ENCODE measurements at places on chromosomes 7 and 10.

DNA sequence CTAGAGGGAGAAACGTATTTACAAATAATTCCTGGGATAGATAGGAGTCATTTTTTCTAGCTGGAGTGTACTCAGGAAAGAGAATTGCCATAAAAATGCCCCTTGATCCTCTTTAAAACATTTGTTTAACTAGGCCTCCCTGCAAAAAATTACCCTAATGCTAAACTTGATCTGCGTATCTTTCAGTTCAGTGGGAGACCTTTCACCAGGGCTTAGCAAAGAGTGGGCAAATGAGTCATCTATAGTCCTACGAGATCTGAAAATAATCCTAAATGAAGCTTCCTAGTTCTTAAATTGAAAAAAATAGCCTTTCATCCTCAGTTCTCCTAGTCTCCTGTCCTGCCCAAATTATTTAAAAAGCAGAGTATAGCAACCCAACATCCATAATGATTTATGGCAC is 198.6 kb upstream of the FRMD4A start:
- no peak for DNase-seq

DNA sequence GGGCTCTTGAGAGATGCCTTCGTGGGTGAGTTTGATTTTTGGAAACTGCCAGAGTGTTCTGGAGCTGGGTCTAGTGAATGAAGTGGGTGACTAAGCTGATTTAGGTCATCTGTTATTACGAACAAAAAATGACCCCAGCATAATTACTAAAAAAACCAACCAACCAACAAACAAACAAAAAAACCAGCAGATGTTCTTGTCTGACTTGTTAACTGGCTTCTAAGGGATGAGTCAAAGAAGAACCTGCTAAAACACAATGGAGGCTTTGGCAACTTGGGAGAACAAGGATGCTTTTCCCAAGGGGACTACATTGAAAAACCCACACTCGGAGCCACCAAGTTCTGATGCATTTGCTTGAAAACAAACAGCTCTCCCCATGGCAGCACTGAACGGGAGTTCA is 11.5 kb downstream of the TACR2 start:
- DNase-seq, result no peak

DNA sequence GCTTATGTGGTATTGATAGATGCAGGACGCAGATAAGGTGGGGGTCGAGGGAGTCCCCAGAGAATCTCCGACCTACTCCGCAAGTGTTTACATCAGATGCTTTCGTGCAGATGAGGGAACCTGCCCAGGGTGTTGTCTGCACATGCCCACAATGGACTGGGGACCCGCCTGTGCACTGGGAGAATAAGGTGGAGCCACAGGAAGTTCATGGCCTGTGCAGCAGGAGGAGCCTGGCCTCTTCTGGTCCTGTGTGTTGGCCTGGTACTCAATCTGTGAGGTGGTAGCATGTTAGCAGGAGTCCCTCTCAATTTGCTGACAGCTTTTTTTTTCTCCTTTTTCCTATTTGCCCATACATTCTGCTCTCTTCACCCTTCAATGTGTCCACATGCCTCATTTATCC is 54.1 kb upstream of the AKR1C1 start:
- no peak for DNase-seq

GRCh38 chr7:80335511-80336231 is 176.2 kb downstream of the GNAT3 start:
- DNase-seq, result peak; percentile 27

DNA sequence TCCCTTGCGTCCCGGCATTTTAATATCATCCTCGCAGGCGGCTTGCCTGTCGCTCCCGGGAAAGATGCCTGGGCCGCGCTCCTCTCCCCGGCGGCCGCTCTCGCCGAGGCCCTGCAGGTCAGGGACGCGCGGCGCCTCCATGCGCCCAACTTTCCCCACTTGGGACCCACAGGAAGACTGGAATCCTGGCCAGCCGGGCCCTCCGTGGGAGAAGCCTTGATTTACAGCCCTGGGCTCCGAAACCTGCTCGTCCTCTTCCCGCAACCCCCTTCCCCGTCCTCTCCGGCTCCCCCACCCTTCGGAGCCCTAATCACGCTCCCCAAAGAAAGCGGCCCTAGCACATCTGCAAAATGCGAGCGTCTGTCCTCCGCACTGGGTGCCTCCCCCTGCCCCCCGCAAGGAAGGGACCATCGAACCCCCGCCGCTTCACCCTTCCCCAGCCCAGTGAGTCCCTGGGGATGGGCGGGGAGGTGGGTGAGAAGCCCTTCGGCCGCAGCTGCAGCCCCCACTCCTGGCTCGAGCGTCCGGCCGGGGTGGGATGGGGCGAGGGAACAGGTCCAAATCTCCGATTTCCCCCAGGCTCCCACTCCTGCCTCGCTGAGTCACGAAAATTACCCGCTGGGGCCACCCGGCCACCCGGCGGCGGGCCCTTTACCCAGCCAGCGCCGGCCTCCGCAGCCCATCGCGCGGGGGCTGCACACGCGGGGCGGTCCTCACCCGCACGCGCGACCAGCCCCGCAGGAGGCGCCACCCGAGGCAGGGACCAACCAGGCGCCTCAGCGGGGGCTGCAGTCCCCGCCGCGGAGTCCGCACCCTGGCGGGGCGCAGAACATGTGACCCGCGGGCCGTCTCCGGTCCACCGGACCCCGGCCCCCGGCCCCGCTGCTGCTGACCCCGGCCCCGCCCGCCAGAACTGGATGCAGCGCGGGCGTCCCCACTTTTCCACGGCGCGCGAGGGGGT is 695 bp downstream of the HSPA12A start:
- no peak for DNase-seq

- DNase-seq, result no peak
These were observed 220.8 kb upstream of the CELF2 start for GRCh38 chr10:10796774-10797415.

DNA sequence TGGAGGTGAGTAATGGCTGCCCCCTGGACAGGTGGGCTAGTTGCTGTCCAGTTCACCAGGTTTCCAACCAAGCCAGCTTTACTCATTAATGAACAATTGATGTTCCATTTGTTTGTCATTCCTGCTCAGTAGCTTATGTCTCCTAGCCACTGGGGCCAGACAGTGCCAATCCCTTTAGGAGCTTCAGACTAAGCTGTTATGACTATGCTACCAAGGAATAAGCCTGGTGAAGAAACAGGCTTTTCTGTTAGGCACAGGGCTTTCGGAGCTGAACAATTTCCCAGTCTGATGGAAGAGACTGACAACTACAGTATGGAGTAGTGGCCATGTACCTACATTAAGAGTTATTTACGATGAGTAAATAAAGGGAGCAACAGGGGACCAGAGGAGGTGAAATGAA is 2.1 kb upstream of the FMC1 start:
- no peak for DNase-seq

- DNase-seq, result no peak
These were observed 2.0 kb downstream of the SRI start for GRCh38 chr7:88217675-88218428.

- no peak for DNase-seq
These were observed 136.0 kb downstream of the CUL2 start for GRCh38 chr10:34954142-34954541.

- no peak for DNase-seq
These were observed 46.4 kb upstream of the ATRNL1 start for GRCh38 chr10:115046686-115047236.

DNA sequence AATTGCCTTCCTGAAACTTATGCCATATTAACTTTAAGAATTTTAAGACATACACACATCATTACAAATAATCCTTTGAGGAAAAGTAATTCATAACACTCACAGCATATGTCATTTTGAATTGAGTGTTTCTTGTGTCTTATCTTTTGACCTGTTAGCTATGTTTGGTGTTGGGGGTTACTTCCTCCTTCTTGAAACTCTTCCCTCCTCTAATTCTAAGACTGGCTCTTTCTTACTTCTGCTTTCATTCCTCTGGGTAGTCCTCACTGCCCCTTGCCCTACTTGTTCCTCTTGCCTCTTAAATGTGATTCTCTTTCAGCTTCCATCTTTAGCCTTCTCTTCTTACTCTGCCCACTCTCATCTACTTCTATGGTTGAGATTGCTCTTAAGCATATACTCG is 28.3 kb upstream of the PIP4K2A start:
- DNase-seq, result no peak

GRCh38 chr10:59870152-59870551 is 36.2 kb downstream of the CCDC6 start:
- no peak for DNase-seq

- no peak for DNase-seq
These were observed 45.5 kb upstream of the GPR26 start for GRCh38 chr10:123620621-123621020.

DNA sequence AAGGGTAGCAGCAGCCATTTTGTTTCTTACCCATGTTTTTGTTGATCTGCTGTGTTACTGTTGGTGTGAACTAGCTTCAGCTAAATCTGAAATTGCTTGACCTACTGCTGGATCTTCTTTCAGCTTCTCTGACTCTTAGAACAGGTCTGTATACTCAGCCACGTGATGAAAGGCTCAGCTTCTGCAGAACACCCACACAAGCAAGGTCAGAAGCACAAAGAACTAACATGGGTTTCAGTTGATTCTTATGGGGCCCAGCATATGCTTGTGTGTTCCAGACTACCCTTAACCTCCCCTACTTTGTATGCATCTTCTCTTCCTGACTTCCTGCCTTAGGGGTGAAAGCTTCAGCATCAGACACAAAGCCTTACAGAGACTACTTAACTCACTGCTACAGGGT is 186.8 kb downstream of the HGF start:
- DNase-seq, result no peak

- no peak for DNase-seq
These were observed 349.0 kb downstream of the HPSE2 start for GRCh38 chr10:98886686-98887085.

- DNase-seq, result no peak
These were observed 289.1 kb downstream of the CCDC3 start for GRCh38 chr10:12712293-12712983.

DNA sequence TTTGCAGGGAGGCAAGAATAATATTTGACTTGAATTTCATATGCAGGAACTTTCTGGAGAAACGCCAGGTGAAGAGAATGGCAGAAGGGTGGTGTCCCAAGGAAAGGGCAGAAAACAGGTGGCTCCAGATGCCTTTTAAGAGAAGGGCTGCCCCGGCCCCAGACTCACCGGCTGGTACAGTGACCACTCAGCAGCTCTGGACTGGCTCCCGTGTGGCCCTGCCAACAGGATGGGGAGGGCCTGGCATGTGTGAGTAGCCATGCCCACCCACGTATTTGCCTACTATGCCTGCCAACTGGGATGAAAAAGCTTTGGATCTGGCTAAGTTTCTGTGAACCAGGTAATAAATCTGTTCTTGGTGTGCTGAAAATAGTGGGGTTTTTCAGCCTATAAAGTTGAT is 159.5 kb downstream of the PRKAG2 start:
- no peak for DNase-seq

GRCh38 chr7:28626624-28627262 is 214.4 kb downstream of the CREB5 start:
- no peak for DNase-seq
